ENCODE measurements at places on chromosomes 3 and 15. TPM values are rescaled to one million over a fixed set of nuclear protein-coding genes. Genes with fewer than 3 reads are reported as not detected.

Gene SLCO3A1
- total RNA-seq, result 5.8 TPM

Gene BDH1
- 84.9 TPM for total RNA-seq

Gene GPR27
- total RNA-seq, result 1.6 TPM

- DNase-seq, result no peak
These were observed 36.7 kb upstream of the BLM start for GRCh38 chr15:90680371-90680935.

DNA sequence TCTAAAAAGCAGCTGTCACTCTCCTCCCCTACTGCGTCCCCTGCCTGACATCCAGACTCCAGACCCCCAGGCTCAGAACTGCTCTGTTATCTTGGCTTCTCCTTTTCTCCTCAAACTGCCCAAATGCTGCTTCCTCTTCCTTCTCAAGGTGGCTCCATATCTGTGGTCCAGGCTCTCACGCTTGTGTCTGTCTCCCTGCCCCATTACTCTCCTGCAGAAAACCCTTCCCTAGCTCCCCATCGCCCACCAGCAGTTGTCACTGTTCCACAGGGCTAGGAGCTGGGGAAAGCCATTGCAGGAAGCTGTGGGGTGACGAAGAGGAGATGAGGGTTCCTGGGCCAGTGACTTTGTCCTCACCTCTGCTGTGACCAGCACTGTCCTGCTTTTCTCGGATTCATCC, 30.7 kb upstream of the CGNL1 start:
- no peak for DNase-seq

DNA sequence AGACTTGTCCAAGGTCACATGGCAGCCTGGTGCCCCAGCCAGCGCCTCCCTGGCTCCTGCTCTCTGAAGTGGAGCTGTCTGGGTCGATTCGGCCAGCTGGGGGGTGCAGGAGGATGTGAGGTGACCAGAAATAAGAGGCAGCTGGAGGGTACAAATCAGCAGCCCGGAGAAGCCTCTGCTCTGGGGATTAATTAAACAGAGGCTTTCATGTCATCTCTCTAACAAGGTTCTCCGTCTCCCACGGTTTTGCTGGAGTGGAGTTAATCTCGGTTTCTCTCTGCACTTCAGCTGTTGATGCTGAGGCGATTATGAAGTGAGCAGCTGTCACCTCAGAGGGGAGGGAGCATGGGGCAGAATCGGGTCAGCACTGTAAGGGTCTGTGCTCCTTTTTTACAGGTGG, 236.8 kb downstream of the TLE3 start:
- no peak for DNase-seq

DNA sequence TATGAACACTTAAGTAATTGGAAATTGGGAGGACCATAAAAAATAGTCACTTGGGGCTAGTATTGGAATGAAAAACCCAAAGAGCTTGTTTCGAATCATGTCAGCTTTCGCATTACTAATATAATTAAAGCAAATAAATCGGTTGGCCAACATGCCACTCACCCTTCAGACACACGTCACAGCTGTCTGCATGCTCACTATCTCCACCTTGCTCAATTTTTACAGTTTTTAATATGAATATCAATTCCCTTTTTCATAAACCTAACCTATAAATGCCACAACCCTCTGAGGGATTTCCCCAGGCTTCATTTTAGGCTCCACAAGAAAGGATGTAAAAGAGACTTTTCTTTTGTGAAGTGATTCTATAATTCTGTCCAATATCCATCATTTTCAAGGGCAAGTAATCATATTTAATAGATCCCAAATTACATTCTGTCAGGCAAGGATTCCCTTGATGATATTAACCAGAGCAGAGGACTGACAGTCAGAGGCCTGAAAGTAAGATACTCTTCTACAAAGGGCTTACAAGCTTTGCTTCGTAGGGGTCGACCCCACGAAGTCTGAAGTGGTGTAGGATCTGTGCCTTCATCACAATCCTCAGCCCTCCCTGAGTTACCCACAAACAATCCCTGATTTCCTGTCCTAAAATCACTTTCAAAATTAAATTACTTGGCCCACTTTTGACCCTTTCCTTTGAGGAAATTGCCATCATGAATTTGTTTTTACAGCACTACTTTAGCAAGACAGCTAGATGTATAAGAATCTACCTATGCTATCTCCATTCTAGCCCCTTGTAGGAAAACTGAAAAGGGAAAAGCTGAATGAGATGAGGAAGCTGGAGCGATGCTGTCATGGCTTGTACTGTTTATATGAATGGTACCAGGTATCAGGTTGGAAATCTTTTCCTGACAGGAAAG, 44.5 kb downstream of the NANOGP8 start:
- DNase-seq, result no peak

Data from activated CD4-positive, alpha-beta T cell treated with anti-CD3 and anti-CD28 coated beads for 36 hours (primary cell).